ENCODE measurements at places on chromosomes 11 and 22.

GRCh38 chr11:72519220-72519881, 85.0 kb upstream of the CLPB start:
- no peak for DNase-seq

DNA sequence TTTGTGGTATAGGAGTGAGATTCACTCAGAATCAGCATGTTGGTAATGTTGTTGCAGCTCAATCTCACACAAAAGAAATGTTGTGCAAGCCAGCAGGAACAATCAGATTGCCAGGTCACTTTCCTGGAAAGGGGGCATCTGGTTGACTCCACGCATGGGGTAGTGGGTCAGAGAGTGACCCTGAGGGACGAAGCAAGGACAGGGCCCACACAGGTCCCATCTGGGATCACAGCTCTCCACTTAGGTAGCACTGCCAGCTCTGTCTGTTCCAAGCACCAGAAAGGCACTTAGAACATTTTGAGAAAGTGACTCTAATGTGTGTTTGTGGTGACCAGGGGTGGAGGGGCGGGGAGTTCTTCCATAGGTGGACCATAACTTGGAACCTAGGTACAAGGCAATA, 109.5 kb downstream of the RASSF10 start:
- DNase-seq = no peak

DNA sequence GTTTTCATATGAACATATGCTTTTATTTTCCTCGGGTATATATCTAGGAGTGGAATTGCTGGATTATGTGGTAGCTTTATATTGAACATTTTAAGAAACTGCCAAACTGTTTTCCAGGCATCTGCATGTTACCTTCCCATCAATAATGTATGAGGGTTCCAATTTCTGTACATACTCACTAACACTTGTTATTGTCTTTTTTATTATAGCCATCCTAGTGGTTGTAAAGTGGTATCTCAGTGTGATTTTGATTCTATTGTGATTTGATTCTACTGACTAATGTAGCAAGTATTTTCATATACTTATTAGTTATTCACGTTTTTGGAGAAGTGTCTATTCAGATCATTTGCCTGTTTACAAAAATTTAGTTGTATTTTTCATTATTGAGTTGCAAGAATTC, 2.0 kb downstream of the ANO5 start:
- DNase-seq = no peak

GRCh38 chr11:2294926-2295290, 6.8 kb downstream of the C11orf21 start:
- no peak for DNase-seq

GRCh38 chr11:116326146-116326545, 446.6 kb downstream of the BUD13 start:
- no peak for DNase-seq

- DNase-seq = no peak
These were observed 30.9 kb upstream of the THY1 start for GRCh38 chr11:119453881-119454280.

GRCh38 chr11:86416494-86416893, 41.8 kb downstream of the CCDC81 start:
- peak; percentile 58 for DNase-seq

DNA sequence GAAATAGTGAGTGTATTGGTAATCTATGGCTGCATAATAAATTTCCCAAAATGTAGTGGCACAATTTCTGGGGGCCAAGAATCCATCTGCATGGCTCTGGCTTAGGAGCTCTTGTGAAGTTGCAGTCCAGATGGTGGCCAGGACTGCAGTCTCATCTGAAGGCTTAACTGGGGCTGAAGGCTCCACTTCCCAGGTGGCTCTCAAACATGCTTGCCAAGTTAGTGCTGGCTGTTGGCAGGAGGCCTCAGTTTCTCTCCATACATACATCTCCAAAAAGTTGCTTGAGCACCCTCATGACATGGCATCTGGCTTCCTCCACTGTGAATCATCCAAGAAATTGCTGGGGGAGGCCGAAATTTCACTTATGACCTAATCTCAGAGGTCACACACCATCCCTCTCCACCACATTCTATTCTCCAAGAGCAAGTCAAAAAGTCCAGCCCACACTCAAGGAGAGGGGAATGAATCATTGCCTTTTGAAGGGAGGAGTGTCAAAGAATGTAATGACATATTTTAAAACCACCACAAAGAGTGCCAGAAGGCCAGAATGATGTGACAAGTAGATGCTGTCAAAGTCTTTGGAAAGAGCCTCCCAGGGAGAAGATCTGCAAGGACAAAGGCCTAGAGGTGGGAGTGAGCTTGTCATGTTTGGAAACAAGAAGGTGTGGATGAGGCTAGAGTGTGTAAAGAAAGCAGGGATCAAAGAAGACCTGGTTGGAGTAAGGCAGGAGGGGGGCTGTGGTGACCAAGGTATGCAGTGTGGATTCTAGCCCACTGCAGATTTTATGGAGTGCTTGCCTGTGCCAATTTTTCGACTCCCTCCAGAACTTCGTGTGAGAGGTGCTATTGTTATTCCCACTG, 566.2 kb downstream of the MIAT start:
- DNase-seq = peak; percentile 50

DNA sequence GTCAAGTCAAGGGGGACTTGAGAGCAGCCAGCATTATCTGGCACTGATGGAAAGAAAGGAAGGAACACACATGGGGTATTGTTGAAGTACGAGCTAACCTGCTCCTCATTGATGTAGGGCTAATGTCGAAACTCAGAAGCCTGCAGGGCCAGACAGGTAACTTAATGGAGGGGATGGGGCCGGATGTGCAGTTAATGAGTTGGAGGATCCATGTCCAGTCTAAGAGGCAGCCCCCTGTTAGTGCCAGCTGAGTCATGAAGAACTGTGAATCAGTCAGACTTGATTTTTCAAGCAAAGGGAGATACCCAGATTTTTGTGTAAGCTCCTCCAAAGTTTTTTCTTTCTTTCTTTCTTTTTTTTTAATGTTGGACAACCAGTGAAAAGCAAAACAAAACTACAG, 65.6 kb downstream of the CECR2 start:
- no peak for DNase-seq

DNA sequence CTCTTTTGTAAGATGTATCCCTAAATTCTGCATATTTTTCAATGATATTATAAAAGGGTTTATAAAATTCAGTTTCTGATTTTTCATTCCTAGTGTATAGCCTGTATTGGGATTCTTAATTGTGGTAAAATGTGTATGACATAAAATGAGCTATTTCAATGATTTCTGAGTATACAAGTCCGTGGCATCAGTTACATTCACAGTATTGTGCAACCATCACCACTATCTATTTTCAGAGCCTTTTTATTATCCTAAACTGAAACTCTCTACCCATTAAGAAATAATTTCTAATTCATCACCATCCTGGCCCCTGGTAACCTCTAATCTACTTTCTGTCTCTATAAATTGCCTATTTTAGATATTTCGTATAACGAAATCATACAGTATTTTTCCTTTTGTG, 39.8 kb downstream of the EIF3F start:
- DNase-seq = no peak

- peak; percentile 76 for DNase-seq
These were observed 814 bp downstream of the NPAS4 start for GRCh38 chr11:66421492-66422205.

Data from CD14-positive monocyte (primary cell).